Skeletal muscle cell (primary cell): ENCODE measurements at places on chromosomes 5 and 9.

DNA sequence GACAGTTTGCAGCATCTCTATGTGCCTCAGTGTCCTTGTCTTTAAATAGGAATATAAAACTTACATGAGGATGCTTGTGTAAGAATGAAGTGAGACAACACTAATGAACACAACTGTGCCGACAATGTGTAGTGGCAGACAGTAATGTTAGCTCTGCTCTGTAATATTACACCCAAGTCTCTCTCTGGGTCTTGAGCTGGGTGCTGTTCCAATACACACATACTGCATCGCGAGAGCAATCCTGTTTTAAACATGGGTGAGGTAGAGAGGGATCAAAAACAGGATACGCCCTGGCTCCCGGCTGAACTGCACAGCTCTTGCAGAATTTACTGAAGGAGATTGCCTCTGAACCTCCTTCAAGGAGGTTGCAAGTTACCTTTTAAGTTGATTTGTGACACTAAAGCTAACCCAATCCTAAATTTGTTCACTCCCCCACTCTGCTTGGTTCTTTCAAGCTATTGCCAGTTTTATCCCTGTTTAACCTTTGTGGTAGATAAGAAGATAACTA, 155.2 kb upstream of the ISL1 start:
- DNase-seq, result no peak

DNA sequence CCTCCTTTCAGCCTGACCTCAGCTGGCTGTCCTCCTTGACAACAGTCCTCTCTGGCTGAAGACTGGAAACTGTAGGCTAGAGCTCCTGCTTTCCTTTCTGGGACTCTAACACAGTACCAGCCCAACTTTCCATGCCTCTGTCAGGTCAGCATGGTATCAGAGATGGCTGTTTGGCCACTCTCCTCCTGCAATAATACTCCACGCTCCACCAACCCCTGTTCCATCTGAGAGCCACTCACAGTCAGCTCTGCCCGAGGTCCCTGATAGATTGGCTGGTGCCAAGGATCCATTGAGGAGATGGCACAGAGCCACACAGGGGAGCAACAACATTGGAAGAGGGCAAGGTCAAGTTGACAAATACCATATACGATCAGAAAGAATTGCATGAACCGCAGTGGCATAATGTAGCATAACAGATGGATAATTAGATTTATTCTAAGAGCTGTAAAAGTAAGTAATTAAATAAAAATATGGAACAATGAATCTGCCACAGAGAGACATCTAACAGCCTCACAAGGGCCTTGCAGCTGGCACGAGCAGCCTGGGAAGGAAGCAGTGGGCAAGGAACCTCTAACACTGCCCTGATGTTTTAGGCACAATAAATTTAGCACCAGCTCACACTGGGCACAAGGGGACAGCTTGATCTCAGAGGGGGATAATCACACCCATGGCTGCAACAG, 94.3 kb upstream of the LRRTM2 start:
- DNase-seq, result no peak

GRCh38 chr5:91848453-91848852, 465.3 kb upstream of the ARRDC3 start:
- peak; percentile 94 for DNase-seq

GRCh38 chr9:116387934-116388698, 234.5 kb downstream of the PAPPA start:
- no peak for DNase-seq

DNA sequence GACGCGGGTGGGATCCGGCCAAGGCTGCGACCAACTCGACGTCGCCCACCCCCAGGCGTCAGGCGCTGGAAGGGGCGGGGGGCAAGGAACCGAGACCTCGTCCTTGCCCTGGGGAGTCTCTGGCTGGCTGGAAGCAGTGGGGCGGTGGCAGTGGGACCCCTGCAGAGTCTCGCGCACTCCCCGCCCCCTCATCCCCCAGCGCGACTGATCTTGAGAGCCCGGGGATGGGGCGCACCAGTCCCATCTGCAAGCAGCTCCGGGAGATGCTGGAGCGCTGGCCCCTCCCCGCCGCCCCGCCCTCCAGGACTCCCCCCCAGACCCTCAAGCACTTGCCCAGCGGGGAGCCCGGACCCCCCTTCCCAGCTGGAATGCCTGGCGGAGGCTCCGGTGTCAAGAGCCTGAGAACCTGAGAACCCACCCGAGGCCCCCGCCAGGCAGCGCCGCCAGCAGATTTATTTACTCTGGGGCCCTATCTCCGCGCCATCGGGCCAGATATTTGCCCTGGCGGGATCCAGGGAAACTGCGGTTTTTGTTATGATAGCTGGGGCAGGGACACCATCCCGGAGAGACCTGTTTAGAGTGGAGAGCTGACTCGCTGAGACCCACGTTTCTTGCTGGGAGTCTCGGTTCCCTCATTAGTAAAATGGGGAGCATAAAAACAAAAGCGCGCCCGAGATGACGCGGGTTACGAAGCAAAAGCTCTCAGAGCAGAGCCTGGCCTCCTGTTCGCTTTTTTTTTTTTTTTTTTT, 1.2 kb downstream of the PRRT1B start:
- DNase-seq, result no peak

GRCh38 chr9:19720377-19720776, 68.5 kb downstream of the SLC24A2 start:
- DNase-seq, result no peak

GRCh38 chr9:70135176-70135575, 91.5 kb downstream of the MAMDC2 start:
- DNase-seq, result no peak
